Sigmoid colon (tissue), 7 donors: ENCODE measurements at places on chromosomes 5 and 9. TPM values are rescaled to one million over a fixed set of nuclear protein-coding genes. Genes with fewer than 3 reads are reported as not detected.

GRCh38 chr5:137291436-137291835 is 207.7 kb downstream of the SPOCK1 start:
- no peak for DNase-seq

- DNase-seq: no peak
Observed at GRCh38 chr9:20305452-20305851, 316.8 kb downstream of the MLLT3 start.

The F12 gene
- total RNA-seq: not detected

DNA sequence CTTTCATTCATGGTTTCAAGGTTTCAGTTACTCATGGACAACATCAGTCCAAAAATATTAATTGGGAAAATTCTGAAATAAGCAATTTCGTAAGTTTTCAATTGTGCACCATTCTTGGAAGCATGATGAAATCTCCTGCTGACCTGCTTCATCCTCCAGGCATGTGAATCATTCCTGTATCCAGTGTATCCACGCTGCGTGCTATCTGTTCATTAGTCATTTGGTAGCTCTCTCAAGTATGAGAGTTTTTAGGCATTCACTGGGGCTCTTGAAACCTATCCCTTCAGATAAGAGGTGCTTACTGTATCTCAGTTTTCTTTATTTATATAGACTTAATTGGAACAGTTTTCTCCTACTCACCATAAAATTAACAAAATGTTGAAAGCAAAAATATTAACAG is 293.0 kb downstream of the CDH12 start:
- DNase-seq: no peak

- no peak for DNase-seq
Observed at GRCh38 chr5:120160124-120160895, 303.8 kb upstream of the PRR16 start.

The PRUNE2 gene
- total RNA-seq: 459 TPM

DNA sequence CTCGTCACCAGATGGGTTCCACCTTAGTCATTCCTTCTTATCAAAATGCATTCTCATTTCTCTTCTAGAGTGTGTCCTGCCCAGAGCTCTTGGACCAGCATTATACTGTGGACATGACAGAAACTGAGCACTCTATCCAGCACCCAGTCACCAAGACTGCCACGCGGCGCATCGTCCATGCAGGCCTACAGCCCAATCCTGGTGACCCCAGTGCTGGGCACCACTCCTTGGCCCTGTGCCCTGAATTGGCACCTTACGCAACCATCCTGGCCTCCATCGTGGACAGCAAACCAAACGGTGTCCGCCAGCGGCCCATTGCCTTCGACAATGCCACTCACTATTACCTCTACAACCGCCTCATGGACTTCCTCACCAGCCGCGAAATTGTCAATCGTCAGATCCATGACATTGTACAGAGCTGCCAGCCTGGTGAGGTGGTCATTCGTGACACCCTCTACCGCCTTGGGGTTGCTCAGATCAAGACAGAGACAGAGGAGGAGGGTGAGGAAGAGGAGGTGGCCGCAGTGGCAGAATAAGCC is 34.6 kb downstream of the CSF1R start:
- no peak for DNase-seq

The BTNL9 gene
- 34.9 TPM for total RNA-seq

DNA sequence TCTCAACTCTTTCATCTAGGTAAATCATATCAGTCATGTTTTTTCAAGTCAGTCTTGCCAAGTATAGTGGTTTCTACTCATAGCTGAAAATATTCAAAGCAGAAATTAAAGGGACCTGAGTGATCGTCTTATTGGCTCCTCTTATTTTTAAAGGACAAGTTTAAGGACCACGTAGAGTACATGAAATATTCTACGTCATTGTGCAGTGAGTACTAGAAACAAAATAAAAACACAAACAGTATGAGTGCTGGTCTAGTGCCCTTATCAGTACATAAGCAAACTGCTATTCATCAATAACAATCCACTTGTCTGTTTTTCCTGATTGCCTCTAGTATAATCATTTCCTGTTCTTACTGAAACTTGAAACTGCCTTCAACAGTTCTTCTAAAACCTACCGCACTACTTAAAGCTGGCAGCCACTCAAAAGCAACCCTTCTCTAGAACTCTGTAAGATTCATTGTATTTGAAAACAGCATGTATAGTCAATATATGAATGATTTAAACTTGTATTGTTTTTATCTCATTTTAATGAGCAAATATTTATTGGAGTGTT is 853.7 kb downstream of the TAF11L14 start:
- DNase-seq: no peak

DNA sequence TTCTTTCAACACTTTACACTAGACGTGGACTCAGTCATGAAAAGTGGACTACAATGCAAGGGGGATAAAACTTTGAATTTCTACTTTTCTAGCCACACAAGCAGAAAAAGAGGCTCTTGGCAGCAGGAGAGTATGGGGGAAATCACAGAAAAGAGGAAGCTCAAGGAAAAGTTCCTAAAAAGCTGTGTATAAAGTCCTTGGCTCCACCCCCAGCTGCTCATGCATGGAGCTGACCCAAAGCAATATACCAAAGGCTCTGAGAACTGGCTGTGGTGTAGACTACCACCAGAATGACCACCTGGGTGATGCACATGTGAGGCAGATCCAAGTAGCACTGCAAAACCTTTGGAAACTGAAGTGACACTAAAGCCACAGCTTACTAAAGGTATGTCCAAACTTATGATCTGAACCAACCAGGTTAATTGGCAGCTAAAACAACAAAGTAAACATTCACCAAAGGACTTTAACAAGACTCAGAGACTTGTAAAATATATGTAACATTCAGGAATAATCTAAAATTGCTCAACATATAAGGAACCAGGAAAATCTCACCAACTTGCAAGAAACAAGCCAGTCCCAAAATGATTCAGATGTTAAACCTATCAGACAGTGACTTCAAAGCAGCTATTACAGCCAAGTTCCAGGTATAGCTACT is 55.5 kb upstream of the RASGRF2 start:
- DNase-seq: no peak
